ENCODE measurements at places on chromosomes 1 and 21. TPM values are rescaled to one million over a fixed set of nuclear protein-coding genes. Genes with fewer than 3 reads are reported as not detected.

GRCh38 chr1:155184351-155184811, 10.7 kb downstream of the TRIM46 start:
- DNase-seq: no peak

DNA sequence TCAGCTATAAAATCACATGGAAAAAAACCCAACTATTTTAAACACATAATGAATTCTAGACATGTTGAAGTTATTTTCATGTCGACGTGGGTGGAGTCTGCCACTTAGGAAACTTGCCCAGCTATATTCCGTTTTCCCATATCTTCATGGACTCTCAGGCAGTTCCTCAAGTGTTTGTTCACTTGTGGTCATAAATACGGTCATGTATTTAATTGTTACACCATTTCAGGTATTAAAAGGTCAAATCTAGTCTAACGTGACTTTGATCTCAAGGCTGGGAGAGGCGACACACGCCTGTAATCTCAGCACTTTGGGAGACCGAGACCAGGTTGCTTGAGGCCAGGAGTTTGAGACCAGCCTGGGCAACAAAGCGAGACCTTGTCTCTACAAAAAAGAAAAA, 346.9 kb downstream of the PBX1 start:
- DNase-seq: no peak

DNA sequence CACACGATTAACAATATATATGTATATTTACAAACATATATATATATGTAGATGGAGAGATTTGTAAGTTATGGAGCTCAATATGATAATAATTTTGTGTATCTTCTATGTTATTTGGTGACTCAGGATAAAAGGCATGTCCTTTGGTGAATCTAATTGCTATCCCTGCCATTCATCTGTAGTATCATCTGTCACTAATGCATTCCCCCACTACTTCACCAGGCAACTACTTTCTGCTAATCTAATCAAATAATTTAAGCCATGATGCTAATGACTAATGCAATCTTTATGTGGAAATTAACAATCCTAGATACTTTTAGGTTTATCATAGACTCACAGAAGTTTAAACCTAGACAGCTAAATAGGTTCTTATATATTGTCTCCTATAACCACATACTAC, 1074.5 kb downstream of the PLA2G4A start:
- no peak for DNase-seq

DNA sequence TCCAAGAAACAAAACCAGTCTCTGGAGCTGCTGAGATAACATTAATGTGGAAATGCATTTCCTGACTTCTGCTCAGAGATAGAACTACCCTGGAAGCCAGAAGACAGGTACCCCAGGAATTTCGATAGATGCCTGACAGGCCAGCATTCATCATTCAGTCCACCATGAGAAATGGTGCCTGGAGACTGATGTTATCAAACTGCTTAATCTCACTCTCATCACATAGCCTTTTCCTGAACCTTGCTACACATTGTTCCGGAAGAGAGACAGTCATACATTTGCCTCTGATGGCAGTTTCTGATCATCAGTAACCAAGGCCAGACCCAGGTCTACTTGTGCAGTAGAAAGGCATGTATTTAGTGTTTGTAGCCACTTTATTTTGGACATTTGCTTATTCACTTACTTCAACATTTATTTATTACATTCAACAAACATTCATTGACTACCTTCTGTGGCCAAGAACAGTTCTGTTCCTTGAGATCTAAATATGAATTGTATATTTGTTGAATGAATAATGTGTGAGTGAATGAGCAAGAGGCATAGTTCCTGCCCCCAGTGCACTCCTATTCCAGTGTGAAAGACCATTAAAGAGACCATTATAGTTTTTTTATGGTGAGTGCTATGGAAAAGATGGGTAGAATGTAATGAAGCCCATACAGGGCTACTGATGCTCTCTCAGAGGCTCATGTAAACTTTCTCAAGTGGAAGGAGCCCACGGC, 485.7 kb downstream of the NUF2 start:
- no peak for DNase-seq

DNA sequence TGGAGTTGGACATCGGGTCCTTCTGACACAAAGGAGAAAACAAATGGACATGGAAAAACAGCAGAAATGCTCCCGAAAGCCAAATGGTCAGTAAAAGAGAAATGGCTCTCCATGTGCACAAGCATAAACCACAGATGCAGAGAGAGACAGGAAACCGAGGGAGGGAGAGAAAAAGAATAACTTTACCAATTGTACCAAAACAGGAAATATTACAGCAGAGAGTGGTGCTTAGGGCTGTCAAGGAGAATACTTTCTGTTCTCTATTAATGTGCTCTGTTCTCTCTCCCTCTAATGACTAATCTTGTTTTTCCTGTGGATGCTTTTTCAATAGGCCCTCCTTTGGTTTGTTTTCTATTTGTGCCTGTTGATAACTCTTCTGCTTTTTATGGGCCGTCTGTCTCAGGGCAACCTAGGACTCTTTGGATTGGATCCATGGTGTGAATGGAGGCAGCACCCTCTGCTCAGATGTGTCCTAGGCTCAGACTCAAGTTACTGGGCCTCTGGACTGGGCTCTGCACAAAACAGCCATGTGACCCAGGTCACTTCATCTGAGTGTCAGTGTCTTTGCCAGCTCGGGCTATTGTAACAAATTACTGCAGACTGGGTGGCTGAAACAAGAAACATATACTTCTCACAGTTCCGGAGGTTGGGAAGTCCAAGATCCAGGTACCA, 663.0 kb downstream of the NPHP4 start:
- DNase-seq: peak; percentile 57

DNA sequence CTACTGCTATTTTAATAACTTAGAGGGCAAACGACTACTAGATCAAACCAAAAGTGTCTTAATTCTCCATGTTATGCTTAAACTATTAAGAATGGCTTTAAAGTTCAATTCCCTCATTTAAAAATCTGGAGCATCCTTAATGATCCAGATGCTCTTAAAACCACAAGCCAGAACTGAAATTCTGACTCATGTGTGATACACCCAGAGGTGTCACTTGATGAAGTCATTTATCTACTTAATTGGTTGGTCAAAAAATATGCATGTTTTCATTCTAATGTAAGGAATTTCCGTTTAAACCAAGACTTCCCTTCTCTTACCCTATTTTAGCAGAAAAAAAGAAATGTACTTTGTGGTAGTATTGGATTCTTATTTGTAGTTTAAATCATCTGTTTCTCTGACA, 1261.2 kb upstream of the B3GALT2 start:
- no peak for DNase-seq

- no peak for DNase-seq
Observed at GRCh38 chr1:15210651-15211375, 36.2 kb upstream of the FHAD1 start.

- DNase-seq: no peak
Observed at GRCh38 chr1:74395571-74395970, 116.8 kb downstream of the LRRC53 start.

DNA sequence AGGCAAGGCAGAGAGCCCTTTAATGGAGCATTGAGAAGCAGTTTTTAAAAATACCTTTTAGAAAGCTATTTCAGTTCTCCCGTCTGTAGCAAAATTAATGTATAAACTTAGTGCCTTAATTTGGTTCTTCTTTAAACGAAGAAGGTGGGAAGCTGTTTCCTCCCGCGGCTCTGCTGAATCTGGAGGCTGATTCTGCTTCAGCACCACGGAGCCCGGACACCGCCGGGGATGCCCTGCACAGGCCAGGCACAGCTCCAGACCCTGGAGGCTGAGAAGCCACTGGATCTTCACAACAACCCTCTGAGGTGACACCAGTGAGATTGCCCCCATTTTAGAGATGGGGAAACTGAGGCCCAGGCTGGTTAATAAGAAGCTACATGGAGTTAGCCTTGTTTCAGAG, 175.8 kb upstream of the VAMP3 start:
- DNase-seq: no peak

DNA sequence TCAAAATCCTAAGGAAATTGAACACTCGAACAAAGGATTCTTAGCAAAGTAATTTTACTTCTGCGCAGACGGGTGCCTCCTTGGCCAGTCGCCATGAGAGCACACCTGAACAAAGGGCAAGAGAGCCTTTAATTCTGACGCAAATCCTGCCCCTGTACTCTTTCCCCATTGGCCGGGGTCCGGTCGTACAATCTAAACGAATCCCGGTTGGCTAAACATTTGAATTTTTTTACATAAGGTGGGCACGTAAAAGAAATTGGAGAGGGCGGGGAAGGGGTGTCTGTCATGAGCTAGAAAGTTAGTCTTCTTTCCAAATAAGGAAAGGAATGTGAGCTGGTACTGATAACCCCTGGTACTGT, 8.2 kb upstream of the IL22RA1 start:
- DNase-seq: peak; percentile 39

DNA sequence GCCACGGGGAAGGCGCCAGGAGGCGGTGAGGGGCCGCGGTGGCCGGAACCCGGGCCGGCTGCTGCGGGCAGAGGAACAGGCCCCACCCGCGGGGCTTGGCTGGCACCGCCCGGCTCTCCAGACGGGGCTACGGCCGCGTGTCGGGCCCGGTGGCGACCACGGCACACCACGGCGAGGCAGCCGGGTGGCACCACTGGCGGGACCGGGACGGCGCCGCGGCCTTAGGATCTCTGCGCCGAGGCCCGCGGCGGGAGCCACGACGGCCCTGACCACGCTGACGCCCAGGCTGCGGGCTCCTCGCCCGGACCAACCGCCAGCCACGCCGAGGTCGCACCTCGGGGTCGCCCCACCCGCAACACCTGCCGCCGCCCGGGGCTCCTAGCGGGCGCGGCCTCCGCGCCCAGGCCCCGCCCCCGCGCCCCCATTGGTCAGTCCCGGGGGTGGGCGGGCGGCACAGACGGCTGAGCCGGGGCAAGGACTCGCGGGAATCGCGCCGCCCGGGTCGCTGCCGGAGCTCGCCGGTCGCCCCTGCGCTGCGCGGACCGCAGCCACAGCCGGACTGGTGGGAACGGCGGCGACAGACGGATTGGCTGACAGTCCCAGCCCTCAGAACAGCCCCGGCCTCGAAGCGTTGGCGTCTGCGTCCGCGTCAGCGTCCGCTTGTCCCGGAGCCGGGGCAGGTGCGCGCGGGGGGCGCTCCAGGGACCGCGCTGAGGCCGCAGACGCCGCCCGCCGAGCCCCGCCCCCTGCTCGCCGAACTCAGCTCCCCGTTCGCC, at the start of gene BMP8A:
TSS of gene BMP8A (plus strand) at position 491 of the 776 bp plus-strand sequence. CDS start 356 bp downstream, outside the sequence.
- peak; percentile 72 for DNase-seq

DNA sequence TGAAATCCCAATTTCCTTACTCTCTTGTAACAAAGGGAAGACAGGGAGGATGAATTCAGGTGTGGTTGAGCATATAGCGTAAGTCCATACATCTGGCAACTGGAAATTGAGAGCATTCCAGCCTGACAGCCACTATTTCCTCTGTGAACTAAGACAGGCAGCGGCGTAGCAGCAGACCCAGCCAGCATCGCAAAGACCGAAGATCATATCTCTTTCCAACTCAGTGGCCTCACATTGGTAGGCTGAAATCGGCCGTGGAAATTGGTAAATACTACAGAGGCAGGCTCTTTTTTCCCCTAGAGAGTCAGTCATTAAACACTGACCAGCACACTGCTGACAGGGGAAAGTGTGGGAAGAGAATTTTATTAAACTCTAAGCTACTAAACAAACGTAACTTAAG, 43.4 kb downstream of the TARBP1 start:
- DNase-seq: no peak

DNA sequence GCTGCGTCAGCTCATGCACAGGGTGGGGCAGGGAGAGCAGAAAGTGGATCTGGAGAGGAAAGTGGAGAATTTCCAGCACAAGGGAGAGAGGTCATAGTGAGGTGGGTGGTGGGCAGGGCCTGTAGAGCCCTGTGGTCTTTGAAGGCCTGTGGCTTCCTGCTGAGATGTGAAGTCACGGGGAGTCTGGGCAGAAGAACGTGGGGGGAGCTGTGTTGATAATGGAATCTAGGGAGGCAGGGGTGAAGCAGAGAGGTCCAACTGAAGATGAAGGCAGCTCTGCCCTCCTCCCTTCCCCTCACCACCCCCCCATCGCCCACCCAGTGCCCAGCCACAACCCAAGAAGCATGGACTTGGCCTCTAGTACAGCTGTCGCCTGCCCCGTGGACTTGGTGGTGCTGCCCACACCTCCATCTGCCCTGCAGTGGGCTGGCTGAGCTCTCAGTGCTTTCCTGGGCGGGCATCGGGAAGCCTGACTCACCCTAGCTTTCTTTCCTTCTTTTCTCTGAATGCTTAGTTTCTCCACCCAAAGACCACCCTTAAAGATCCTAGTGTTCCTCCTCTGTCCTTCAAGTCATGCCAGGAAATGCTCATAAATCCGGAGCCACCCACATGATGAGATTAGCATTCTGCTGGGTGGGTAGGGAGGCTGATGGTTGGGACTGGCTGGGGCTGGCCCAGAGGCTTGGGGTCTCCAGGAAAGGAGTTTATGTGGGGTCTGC, 186.1 kb downstream of the TRABD2B start:
- no peak for DNase-seq

HJV gene
- total RNA-seq: not detected

CYYR1 gene
- not detected for total RNA-seq

CLEC20A gene
- not detected for total RNA-seq

CD46 gene
- total RNA-seq: 83.2 TPM

CCDC185 gene
- total RNA-seq: not detected

Measured in OCI-LY7 (cell line).